ENCODE measurements at places on chromosomes 12 and 14.

GRCh38 chr12:52616680-52617402 is 1.5 kb downstream of the KRT73 start:
- DNase-seq = no peak

DNA sequence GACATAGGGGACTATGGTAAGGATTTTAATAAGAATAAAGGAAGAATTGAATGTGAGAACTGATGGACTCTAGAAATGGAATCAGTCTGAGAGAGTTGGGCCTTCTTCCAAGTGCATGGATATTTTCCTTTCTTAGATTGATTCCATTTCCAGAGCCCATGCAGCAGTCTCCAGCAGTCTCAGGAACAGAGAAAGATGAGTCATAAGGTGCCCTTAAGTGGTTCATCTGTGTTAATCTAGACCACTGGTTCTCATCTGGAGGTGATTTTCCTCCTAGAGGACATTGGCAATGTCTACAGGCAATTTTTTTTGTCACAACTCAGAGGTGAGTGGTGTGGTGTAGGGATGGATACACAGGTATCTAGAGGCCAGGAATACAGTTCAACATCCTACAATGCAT is 25.9 kb downstream of the TRIM9 start:
- no peak for DNase-seq

DNA sequence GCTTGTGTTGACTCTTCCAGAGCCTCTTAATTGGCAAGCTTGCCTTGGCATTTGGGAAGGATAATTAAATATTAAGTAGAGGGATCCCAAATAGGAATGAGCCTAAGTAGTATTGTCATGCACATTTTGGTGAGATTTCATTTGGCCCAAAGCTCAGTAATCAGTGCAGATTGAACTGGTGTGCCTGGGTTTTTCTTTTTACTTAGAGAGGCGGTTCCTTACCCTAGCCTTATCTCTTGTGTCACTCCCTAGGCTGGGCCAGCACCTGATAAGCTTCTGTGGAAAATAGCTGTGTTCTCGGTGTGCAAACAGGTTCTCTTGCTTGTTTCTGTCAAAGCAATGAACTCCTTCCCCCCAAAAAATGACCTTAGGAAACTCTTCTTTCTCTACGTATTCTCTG is 9.3 kb upstream of the B4GALNT3 start:
- no peak for DNase-seq

GRCh38 chr14:23186913-23187654 is 3.6 kb upstream of the SLC7A8 start:
- no peak for DNase-seq

DNA sequence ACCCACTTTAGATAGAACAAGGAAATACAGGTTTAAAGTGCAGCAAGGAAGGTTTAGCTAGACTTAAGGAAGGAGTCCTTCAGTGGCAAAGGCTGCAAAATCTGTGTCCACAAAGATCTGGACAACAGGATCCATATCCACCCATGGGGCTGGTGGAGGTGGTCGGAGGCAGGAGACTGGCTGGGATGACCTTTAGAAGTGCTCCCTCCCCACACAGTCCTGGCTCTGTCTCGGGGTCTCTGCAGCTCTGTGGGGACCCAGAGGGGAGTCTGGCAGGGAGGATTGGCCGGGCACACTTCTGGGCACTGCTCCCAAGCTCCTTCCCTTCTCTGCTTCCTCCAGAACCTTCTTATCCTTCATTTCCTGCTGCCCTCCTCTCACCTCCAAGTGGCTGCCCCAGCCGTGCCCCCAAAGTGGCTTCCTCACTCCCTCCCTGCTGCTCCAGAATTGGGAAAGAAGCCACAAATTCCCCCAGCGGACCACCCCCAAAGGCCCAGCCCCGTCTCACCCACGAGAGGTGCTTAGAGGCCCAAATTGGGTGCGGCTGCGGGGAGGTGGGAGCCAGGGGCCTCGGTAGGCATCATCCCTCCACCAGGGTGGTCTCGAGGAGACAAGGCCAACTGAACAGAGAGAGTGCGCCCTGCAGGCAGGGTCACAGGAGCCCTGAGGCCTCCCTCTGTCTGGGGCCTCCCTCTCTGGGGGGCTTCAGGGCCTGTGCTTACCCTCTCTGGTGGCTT is 21.9 kb upstream of the PGF start:
- no peak for DNase-seq

- DNase-seq = no peak
Observed at GRCh38 chr14:65162031-65162430, 59.7 kb upstream of the MAX start.

- DNase-seq = no peak
Observed at GRCh38 chr12:32270818-32271710, 128.3 kb upstream of the FGD4 start.

Data from activated T-cell treated with anti-CD3 and anti-CD28 coated beads, Interleukin-2, amount 50 U/mL, for 1 hour (primary cell).